ENCODE measurements at places on chromosomes 1 and 21. TPM values are rescaled to one million over a fixed set of nuclear protein-coding genes. Genes with fewer than 3 reads are reported as not detected.

The NPPB gene
- not detected for total RNA-seq

DNA sequence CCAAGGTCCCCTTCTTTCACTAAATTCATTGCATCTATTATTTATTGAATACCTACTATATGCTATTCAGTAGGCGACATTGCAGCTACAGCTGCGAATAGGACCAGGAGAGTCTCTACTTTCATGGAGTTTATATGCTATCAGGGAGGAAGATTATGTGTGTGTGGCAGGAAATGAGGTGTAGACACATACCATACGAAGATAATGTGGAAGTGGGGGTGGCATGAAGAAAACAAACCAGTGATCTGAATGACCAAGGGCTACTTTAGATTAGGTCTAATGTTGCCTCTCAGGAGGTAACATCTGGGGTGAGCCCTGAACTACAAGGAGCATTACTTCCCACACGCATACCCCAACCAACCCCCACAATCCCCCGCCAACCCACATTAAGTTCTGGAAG, 1.0 kb upstream of the PPIH start:
- peaks cover 17% of the 10 kb centered on the region for H3K4me1 ChIP-seq
- H3K27ac ChIP-seq, result peak overlapping the region; percentile 84
- no peak for DNase-seq
- H3K4me3 ChIP-seq, result peak overlapping the region; percentile 95
- H3K36me3 ChIP-seq, result peaks cover 24% of the 10 kb centered on the region

GRCh38 chr21:38951095-38951730, 145.5 kb downstream of the ETS2 start:
- H3K4me1 ChIP-seq, result no peaks in the 10 kb centered on the region
- H3K27me3 ChIP-seq, result no peaks in the 10 kb centered on the region
- DNase-seq, result no peak
- H3K4me3 ChIP-seq, result no peak overlapping the region

DNA sequence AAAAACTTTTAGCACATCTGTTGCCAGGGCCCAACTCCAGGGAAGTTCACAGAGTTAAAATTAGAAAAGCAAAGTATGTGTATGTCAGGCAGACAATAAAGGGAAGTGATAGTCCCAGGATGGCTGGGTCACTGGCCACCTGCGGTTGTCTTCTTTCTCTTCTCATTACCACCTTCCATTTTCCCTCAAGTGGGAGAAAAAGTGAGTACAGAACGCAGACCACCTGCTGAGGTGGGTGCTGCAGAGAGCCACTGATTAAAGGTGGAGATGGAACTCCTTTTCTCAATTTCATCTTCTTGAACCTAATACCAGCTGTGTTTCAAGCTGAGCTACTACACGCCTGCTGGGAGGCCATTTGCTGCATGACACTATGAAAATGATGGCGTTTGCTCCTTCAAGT, 88.8 kb upstream of the PDE4B start:
- H3K27ac ChIP-seq, result no peak overlapping the region
- no peaks in the 10 kb centered on the region for H3K4me1 ChIP-seq
- no peaks in the 10 kb centered on the region for H3K36me3 ChIP-seq
- no peak overlapping the region for H3K4me3 ChIP-seq
- DNase-seq, result no peak

The CCDC185 gene
- total RNA-seq, result not detected

- no peaks in the 10 kb centered on the region for H3K4me1 ChIP-seq
- no peaks in the 10 kb centered on the region for H3K36me3 ChIP-seq
- H3K27ac ChIP-seq, result no peak overlapping the region
- no peak overlapping the region for H3K4me3 ChIP-seq
Observed at GRCh38 chr1:246067432-246068216, 439.5 kb downstream of the SMYD3 start.

The NKAIN1 gene
- not detected for total RNA-seq

GRCh38 chr1:247297263-247298123, 34.2 kb downstream of the ZNF496 start:
- DNase-seq, result no peak
- H3K4me1 ChIP-seq, result no peaks in the 10 kb centered on the region
- peaks cover 29% of the 10 kb centered on the region for H3K36me3 ChIP-seq
- H3K27ac ChIP-seq, result no peak overlapping the region
- no peaks in the 10 kb centered on the region for H3K27me3 ChIP-seq
- no peak overlapping the region for H3K4me3 ChIP-seq

Measured in lower lobe of right lung (tissue), 2 donors.